Activated CD4-positive, CD25-positive, alpha-beta regulatory T cell treated with anti-CD3 and anti-CD28 coated beads, Interleukin-2, amount 50 U/mL, for 72 hours (primary cell): ENCODE measurements at places on chromosomes 3 and 15.

- DNase-seq: no peak
These were observed 19.5 kb upstream of the LAMP3 start for GRCh38 chr3:183182073-183182472.

GRCh38 chr3:142148792-142149672, at the start of gene TFDP2:
TSS of gene TFDP2 (minus strand) at chr3:142149544. CDS start at chr3:142101749, 47,795 bp downstream.
- DNase-seq: peak; percentile 84

GRCh38 chr15:64286473-64286872, 69.5 kb downstream of the CSNK1G1 start:
- DNase-seq: no peak

DNA sequence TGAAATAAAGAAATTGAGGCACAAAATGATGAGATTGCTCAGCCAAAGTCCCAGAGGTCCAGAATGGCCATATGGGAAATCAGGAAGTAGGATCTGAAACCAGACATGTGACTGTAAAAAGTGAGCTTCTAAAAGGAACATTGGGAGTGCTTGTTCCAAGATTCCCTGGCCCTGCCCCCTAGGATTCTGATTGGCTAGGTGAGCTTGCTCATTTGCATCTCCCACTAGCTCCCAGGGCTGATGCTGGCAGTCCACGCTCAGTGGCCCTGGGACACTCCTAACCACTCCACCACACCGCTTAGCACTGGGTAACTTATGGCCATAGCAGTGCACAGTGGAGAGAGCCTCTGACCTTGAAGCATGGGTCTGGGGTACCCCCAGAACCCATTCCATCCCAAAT, 326.7 kb downstream of the NTRK3 start:
- no peak for DNase-seq

DNA sequence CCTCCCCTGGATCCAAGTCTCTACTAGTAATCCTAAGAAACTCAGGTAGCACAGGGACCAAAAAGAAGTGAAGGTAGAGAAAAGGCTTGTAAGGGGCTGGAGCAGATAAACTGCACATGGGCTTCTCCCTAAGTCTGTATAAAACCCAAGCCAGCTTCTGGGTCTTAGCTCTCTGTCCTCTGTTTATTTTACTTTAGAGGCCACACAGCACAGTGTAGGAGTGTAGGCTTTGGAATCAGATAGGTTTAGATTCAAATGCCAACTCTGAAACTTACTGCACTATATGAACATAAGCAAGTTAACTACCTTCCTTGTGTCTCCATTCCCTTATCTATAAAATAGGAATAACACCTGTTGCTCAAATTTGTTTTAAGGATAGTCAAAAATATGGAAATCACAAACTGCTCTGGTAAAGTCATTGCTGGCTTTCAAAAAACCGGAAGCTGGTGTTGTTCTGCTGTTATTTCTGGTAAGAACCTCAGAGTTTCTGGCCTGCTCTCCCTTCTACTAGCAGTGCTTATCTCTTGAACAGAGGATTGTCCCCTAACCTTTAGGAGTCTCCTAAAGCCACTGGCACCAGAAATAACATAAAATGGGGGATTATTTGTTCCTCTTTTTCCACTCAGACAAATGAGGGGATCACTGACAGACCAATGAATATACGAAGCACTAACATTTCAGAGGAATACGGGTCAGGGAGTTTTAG, 33.8 kb downstream of the PIK3R4 start:
- DNase-seq: no peak

DNA sequence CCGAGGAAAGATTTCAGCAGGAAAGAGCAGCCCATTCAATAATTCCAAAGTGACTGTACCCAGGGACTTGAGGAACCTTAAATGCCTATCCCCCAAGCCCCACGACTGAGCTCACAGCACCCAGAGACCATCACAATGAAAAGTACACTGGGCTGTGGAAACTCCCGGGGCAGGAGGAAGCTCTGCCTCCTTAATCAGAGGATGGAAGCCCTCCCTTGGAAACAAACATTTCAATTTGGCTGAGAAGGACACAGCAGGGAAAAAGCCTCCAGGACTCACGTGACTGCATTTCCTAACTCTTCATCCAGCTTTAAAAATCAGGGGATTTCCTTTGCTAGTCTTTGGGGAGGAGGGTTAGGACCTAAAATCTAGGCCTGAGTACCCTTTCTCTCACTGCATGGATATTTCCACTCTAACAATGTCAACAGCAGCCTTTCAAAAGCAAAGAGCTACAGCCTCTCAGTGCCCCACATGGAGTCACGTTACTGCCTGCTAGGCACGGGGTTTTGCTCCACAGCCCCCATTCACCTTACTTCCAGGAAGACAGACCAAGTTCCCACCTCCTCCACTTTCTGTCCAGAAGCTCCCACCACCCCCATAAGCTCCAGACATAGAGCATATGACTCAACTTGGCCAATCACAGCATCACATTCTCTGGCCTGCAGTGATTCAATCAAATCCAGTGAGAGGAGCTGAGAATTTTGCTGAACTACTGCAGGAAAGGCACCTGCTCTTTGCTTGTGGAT, 68.9 kb upstream of the WNT5A start:
- DNase-seq: no peak

DNA sequence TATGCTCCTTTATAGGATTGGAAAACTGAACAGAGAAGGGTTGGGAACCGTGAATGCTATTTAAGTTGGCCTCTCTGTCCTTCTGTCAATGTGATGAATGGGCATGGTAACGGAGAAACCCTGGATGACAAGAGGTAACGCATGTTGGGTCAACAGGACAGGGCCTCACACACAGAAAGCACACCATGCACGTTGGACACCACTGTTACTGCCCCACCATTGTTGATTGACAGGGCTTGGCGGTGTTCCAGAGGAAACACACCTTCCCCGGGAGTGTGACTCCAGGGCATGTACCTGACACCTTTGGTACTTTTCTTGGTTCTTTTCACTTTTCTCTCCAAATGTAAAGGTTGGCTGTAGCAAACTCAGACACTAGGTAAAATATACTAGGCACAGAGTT, 548.5 kb downstream of the OCA2 start:
- DNase-seq: no peak

DNA sequence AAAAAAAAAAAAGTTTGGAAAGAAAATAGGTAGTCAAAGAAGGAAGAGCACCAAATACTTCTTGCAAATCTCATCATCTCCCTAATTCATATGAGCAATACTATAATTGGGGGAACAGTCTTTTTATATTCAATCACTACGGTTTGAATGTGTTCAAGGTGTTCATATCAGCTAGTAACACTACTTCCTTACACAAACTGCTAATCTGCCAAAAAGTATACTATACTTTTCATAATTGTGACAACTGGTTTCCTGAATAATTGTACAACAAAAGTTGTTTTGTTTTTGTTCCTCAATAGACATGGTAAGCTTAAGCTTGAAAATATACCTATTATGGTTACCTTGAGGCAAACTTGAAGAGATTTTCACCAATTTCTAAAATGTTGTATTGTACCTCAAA, 12.1 kb downstream of the SETD2 start:
- no peak for DNase-seq

GRCh38 chr15:66144978-66145725, 108.4 kb downstream of the MEGF11 start:
- no peak for DNase-seq

- no peak for DNase-seq
These were observed 245.3 kb downstream of the DTWD1 start for GRCh38 chr15:49865925-49866757.

GRCh38 chr15:52728899-52729298, 49.7 kb upstream of the ATOSA start:
- DNase-seq: no peak

DNA sequence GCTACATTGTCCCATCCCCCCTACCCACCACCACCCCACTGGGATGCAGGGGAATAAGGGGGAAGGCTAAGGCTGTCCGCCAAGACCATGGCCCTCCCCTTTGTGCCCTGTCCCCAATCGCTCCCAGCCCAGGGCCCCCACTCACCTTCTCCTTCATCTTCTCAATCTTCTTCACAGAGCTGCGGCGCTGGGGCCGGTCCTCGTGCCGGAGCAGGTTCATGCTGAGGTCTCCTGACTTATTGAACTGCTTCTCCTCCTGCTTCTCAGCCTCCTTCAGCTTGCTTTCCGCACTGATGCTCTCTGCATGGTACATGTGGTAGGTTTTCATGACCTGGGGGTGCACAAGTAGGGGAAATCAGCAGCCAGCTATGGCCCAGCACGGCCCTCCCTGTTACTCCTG, 101.0 kb upstream of the RAD18 start:
- no peak for DNase-seq

DNA sequence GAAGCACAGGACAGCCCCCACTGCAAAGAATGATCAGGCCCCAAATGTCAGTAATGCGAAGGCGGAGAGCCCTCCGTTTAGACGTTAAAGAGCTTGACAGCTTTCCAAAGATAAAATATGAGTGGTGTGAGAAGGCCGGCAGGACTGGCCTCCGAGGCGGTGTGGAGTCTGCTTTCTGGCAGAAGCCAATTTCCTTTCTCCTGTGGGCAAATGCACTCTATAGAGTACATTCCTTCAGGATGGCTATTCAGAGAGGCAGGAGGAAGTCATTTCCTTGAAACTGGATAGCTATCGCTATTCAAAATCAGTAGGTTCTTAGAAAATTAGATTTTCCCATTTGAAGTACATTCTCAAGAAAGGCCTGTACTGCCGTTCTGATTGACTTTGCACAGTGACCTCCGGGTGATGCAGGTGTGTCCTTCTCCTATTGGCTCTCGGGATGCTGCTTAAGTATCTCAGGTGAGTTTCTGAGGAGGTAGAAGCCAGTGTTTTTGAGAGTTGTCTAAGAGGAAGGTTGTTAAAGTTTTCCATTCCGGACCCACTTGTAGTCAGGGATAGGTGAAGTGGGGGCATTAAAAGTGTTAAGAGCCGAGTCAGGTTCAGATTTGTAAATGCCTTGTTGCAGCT, 72.8 kb upstream of the MYZAP start:
- no peak for DNase-seq

GRCh38 chr3:105369500-105370371, 3.0 kb downstream of the ALCAM start:
- DNase-seq: peak; percentile 51

- no peak for DNase-seq
These were observed 56.8 kb upstream of the NANOGP8 start for GRCh38 chr15:35141743-35142471.

GRCh38 chr3:194939532-194939909, 253.8 kb downstream of the FAM43A start:
- no peak for DNase-seq

GRCh38 chr15:52528564-52529340, at the start of gene MYO5A:
TSS of gene MYO5A (minus strand) at chr15:52528880. CDS start at chr15:52528806, 74 bp downstream.
- peak; percentile 78 for DNase-seq

GRCh38 chr15:100932676-100933348, 13.7 kb downstream of the LRRK1 start:
- DNase-seq: no peak

- DNase-seq: no peak
These were observed 8.5 kb upstream of the ARL14 start for GRCh38 chr3:160668454-160668853.

DNA sequence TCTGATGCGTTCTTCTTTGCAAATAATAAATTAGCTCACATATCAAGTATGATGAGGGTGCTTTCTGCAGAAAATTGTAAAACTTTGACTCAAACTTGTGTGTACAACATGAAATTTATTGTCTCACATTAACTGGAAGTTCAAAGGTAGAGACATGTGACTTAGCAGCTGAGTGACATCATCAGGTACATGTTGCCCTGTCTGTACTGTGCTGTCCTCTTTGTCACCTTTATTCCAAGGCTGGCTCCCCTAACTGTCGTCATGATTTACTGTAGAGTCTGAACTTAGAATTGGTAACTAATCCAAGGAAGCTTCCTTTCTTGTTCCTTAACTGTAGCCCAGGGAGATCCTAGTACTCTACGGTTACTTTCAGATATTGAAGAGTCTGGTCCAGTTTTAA, 12.3 kb upstream of the FSIP1 start:
- DNase-seq: no peak

GRCh38 chr3:28703843-28704242, 355.2 kb upstream of the AZI2 start:
- no peak for DNase-seq

DNA sequence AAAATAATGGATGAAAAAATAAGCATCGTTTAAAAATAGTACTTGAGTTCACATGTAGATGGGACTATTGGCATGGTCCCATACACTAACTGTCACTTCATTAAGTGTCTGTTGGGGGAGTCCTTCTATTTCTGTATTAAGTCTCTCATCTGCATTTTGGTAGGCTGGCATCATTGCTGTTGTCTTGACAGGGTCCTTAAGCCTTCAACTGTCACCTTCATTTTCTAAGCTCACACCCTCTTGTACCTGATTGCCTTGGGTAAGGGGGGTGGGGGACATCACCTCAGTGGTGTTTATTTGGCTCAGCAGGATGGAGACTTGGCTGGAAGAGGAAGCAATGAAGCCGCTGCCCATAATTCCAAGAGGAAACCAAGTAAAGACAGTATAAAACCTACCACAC, 202.0 kb upstream of the VEPH1 start:
- no peak for DNase-seq

DNA sequence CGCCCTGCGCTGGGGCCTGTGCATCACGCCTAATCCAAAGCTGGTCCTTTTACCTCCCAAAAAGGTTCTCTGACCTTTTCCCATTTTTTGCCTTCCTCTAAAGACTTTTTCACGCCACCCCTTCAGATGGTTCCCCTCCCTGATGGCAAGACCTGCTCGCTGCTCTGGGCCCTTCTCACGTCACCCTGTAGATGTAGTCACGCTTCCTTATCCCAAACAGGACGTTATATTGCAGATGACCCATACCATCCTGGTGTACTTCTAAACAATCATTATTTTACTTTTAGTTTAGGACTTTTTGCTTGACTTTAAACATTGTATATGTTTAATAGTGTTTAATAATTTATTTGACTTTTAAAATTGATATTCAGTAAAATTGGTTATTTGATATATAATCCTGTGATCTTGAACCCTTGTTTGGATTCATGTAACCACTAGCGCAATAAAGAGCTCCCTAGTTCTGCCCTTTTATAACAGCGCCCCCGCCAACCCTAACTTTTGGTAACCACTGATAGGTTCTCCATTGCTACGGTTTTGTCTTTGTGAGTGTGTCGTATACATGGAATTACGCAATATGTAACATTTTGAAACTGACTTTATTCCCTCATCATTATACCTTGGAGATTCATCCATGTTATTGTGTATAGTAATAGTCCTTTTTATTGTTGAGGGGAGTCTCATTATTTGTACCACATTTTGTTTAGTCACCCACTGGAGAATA, 159.0 kb upstream of the CHRNA7 start:
- DNase-seq: no peak

DNA sequence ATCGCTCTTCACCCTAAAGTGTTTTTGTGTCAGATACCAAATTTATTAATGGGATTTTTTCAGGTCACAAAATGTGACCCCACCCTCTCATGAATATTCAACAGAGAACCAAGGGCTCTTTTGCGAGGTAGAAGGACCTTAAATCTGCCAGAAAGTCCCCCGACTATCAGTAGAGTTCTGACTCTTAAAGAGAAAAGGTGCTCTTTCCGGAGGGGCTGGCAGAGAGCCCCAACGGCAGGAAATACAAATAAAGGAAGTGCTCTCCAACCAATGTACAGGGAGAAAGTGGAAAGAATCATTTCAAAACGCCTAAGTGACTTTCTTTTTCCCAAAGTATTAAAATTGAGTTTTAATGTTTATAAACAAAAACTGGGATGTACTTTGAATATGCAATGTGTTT, 517.2 kb downstream of the FOXP1 start:
- DNase-seq: no peak
